ENCODE measurements at places on chromosomes 2 and 18.

DNA sequence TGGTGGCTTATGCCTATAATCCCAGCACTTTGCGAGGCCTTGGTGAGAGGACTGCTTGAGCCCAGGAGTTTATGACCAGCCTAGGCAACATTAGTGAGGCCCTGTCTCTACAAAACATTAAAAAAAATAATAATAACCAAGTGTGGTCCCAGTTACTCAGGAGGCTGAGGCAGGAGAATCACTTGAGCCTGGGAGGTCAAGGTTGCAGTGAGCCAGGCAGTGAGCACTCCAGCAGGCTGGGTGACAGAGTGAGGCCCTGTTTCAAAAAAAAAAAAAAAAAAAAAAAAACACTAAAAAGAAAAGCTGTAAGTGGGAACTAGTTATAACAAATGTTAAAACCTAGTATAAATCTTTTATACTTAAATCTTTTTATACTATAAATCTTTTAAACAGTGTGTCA is 146.2 kb upstream of the ITGA4 start:
- DNase-seq, result no peak

DNA sequence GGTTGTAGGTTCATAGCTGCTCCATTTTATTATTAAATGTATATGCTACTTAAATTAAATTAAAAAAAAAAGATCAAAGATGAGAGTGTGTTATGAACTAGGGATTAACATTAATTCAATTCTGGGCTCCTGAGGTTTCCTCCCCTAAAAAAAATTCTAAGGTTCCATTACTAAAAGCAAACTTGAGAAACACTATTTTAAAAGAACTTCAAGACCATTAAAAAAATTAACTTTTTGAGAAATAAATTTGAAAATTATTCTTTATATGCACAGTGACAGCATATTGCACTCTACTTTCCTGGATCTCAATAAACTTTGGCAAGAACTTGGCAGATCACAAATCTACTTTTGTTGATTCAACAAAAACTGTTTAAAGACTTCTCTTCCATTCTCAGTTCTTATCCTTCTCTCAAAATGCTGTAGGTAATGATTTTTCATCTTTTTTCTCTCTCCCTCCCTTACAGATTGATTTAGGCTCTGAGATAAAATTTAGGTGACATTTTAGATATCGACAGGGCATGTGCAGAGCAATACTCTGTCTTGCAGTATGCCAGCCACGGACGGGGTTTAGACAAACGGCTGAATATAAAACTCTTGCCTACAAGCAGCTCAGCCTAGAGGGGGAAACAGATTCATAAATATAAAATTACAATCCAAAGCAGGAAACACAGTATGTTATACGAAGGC is 592 bp upstream of the MARS2 start:
- no peak for DNase-seq

GRCh38 chr2:210442457-210442856 is 34.1 kb downstream of the LANCL1 start:
- no peak for DNase-seq

DNA sequence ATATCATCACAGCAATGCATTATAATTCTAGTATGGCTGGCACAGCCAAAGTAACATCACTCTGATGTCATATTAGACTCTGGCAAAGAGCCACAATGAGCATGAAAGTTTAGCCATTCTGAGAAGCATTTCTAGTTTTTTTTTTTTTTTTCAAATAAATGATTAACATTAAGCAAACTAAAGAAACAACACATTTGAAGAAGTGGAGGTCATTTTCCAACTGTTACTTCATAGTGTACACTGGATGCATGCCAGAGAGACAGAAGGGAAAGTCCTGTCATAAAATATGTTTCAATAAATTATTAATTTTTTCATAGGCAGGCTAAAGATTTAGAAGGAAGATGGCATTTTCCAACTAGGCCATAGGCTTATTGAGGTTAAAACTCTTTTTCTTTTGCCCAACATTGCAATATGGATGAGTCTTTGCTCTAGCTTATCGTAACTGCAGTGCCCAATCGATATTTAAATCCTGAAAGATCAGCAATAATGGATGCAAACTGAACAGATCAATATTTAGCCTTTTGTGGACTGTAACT is 1630.4 kb upstream of the ACVR2A start:
- no peak for DNase-seq

- no peak for DNase-seq
Observed at GRCh38 chr2:164840930-164841718, 499 bp downstream of the COBLL1 start.

DNA sequence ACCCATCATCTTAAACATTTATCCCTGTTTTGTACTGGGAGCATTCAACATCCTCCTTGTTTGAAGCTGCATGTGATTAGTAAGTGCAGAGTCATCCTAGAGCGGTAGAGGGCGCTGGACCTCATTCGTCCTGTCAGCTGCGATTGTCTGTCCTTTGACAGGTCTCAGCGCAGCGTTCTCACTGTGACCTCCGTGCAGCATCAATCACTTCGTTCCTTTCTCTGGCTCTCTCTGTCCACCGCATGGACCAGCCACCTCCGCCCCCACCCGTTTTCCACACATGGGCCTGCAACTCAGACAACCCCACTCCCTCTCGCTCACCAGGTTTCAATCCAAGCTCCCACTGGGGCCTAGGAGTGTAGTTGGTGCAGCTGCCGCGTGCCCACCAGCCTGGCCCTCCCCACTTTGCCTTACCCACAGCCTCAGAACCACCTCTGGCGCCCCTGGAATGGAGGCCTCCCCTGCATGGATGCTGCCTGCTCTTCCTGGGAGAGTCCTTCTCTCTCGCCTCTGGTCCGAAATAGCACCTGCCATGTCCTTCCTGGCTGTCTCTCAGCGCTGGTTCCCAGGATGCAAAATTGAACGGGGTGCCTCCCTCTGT is 90.5 kb downstream of the NDUFA10 start:
- no peak for DNase-seq

DNA sequence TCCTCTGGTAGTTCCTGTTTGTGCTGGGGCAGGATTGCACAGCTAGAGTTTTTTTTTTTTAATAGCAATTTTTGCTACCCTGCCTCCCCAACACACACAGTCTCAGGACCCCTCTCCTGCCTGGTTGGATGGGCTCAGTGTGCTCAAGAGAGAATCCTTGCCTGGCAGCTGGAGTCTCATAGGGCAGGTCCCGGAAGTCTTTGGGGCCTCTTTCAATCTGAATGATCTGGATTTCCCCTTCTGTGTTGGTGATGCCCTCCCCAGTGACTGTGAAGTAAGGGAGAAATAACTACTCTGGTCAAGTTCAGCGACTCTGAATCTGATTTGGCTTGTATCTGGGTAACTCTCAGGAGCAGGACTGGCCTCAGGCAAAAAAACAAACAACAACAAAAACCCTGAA is 220.6 kb upstream of the LRRTM1 start:
- no peak for DNase-seq

GRCh38 chr2:222859786-222860612 is 837 bp upstream of the ACSL3 start:
- no peak for DNase-seq

DNA sequence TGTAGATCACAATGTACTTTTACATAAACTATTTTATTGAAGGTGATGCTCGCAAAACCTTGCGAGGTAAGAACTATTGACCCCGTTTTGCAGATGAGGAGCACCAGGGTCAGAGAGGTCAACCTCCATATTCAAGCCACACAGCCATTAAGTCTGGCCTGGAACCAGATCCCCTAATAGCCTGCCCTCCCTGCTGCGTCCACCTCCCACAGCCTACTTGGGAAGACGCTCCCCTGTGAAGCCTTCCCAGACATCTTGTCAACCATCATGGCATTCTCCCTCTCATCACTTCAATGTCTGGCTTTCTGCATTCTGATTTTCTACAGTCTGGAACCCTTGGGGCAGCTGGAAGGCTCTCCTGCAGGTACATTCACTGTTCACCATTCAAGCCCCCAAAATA is 101.0 kb downstream of the TTC32 start:
- DNase-seq, result no peak

DNA sequence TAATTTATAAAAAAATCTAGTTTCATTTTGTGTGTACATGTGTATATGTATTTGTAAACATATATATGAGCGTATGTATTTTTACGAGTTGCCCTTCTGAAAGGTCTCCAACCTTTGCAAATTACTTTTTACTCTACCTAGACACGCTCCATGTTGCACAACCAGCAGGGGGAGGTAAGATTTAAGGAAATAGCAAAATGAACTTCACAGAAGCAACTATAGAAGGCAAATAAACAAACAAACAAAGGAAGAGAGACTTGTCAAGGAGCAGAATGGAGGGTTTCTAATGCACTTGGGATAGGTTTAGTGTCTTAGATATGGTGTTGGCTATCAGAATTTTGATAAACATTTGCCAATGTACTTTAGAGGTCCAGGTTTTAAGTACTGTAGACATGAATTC is 820.5 kb upstream of the POU3F3 start:
- no peak for DNase-seq

DNA sequence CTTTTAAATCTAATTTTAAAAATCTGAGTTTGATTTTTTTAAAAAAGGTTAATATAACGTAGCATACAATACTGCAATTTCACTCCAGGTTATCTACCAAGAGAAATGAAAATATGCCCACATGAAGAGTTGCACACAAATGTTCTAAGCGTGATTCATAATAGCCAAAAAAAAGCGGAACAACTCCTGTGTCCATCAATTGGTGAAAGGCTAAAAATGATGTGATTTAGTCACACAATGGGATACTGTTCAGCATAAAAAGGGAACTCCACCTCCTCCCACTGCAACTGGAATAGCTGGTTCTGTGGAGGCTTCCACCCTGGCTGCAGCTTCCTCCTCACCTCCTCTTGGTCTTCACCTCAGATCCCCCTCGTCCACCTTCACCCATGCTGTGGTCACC is 132.8 kb downstream of the PIK3C3 start:
- DNase-seq, result no peak

GRCh38 chr18:6484659-6485058 is 69.9 kb upstream of the L3MBTL4 start:
- no peak for DNase-seq

DNA sequence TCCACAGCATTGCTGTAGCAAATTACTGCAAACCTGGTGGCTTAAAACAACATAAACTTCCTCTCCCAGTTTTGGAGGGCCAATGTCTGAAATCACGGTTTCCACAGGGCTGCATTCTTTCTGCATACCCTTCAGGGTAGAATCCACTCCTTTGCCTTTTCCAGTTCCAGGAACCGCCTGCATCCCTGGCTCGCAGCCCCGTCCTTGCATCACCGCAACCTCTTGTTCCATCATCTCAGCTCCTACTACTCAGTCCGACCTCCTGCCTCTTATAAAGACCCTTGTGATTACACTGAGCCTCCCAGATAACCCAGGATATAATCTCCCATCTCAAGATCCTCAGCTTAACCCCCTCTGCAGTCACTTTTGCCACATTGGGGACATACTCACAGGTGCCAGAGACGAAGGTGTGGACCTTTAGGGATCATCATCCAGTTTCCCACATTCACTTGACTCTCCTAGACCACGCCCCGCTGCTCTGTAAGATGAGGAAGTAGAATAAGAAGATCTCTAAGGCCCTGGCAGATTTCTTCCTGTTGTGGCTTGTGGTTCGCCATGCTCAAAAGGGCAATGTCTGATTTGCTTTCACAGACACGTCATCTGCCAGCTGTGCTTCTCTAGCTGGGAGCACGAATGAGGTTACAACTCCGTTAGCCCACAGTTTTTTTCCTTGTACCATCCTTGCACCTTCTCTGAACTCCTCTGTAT is 103.6 kb upstream of the AGAP1 start:
- no peak for DNase-seq

GRCh38 chr2:155708071-155708470 is 624.5 kb downstream of the NR4A2 start:
- DNase-seq, result no peak

GRCh38 chr2:40281021-40281940 is 170.6 kb downstream of the SLC8A1 start:
- DNase-seq, result no peak

- no peak for DNase-seq
Observed at GRCh38 chr18:76259711-76260110, 235.3 kb downstream of the ZNF516 start.

- no peak for DNase-seq
Observed at GRCh38 chr2:191556463-191556862, 121.5 kb upstream of the NABP1 start.

DNA sequence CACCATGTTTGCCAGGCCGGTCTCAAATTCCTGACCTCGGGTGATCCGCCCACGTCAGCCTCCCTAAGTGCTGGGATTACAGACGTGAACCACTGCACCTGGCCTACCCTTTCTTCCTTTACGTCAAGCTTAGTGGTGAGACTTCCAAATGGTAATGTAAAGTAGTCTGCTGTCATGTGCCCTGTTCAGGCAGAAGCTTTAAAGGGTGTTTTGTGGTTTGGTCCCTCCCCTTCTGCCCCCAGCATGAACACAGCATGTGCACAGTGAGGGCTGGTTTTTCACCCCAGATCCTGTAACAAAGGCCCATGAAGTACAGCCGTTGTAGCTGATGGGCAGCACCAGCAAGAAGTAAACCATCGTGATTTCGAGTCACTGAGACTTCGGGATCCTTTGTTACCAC is 2.7 kb upstream of the DTYMK start:
- DNase-seq, result no peak

- no peak for DNase-seq
Observed at GRCh38 chr2:191171286-191171685, 20.5 kb upstream of the STAT4 start.

Data from cortex of kidney (tissue), 1 donor.